ENCODE measurements at places on chromosomes 6 and 20.

DNA sequence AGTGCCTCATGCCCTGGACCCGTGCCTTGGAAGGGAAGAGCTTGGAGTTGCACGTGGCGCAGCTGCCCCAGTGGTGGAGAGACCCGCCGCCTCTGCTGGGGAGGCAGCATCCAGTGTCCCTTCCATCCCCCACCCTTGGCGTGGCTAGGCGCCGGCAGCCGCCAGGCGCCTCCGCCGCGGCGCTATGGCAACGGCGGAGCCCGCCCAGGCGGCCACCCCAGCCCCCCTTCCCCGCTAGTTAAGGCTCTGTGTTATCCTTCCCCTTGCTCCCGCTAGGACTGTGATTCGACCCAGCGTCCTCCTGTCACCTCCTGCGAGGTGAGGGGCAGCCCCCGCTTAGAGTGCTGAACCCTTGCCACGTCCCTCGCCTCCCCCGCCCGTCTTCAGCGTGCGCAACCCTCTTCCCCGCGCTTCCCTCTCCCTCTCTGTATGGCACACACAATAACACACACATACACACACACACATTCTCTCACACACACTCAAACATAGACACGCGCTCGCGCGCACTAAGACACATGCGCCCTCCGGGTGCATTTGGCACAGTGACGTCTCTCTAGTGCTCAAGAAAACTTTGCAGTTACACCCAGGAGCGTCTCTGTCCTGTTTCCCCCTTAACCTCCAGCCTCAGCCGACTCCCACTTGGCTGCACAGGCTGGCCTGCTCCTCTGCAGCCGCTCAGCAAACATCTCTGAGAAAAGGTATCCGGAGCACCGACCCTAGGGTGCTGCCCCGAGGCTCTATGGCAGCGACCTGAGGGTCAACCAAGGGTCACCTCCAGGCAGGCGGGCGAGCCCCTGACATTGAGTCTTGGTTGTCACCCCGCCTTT is 8.5 kb downstream of the GRIK2 start:
- DNase-seq, result peak; percentile 83

- no peak for DNase-seq
These were observed 654.1 kb upstream of the NOX3 start for GRCh38 chr6:156109713-156110112.

DNA sequence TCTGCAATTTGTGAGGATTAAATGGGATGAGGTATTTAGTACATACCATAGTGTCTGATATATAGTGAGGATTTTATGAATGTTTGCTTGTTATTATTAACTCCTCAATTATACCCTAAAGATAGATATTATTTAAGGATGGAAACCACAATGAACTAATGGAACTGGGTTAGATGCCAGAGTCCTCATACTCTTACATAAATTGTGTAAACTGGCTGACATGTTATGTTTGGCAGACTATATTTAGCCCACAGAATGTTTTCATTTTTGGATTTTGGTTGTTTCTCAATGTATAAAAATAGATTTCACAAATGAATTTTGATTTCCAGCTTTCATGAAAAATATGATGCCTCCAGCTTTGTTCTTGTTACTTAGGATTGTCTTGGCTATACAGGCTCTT is 37.6 kb downstream of the HTR1B start:
- DNase-seq, result no peak

DNA sequence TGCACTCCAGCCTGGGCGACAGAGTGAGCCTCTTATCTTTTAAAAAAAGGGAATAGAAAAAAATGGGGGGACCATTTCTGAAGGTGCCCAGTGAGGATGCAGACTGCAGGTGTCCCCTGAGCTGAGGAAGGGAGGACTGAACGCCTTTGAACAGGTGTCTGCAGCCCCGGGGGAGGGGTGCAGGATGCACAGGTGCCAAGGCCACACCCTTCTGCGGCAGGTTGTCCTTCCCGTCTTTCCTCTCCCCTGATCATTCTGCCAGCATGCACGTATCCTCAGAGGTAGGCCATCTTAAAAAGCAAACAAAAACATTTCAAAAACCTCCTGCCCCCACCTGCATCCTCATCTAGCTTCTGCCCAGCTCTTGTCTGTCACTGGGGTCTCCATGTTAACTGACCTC is 101.3 kb downstream of the MTHFD1L start:
- no peak for DNase-seq

DNA sequence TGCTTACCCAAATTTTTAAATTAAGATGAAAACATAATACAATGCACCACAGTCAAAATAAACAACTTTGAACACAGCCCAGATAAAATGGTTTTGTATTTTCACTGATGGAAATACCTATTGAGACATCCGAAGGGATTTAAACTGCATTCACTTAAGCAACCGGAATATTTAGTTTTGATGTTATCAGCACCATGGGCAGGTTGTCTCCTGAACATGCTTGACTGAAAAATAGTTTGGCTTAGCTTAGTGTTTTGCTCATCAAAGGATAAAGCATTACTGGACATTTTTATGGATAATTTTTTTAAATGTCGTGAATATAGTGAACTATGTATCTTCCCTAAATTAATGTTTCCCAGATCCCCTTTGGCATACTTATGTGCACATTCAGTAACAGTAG is 177.5 kb downstream of the GJA1 start:
- no peak for DNase-seq

GRCh38 chr6:104639668-104640067 is 220.1 kb downstream of the HACE1 start:
- DNase-seq, result no peak

GRCh38 chr6:115067690-115068447 is 725.0 kb upstream of the HS3ST5 start:
- DNase-seq, result no peak

DNA sequence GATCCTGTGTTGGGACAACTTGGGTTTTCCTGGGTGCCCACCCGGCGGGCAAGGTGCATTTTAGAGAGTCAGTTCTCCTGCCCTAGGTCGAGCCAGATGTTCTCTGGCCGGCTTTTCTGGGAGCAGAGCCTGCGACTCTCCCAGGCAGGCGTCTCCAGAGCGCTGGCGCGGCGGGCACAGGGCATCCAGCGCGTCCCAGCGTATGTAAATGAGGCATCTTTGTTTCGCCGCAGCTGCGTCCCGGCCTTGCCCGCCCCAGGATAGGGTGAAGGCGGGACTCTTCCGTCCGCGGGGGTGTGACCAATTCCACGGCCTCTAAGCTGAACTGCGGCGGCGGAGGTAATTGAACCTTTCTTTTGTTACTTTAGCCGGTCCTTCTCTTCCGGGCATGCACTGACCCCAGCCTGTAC is 9.1 kb downstream of the GRIK2 start:
- DNase-seq, result peak; percentile 83

GRCh38 chr20:13468166-13468565 is 170.6 kb downstream of the TASP1 start:
- no peak for DNase-seq

DNA sequence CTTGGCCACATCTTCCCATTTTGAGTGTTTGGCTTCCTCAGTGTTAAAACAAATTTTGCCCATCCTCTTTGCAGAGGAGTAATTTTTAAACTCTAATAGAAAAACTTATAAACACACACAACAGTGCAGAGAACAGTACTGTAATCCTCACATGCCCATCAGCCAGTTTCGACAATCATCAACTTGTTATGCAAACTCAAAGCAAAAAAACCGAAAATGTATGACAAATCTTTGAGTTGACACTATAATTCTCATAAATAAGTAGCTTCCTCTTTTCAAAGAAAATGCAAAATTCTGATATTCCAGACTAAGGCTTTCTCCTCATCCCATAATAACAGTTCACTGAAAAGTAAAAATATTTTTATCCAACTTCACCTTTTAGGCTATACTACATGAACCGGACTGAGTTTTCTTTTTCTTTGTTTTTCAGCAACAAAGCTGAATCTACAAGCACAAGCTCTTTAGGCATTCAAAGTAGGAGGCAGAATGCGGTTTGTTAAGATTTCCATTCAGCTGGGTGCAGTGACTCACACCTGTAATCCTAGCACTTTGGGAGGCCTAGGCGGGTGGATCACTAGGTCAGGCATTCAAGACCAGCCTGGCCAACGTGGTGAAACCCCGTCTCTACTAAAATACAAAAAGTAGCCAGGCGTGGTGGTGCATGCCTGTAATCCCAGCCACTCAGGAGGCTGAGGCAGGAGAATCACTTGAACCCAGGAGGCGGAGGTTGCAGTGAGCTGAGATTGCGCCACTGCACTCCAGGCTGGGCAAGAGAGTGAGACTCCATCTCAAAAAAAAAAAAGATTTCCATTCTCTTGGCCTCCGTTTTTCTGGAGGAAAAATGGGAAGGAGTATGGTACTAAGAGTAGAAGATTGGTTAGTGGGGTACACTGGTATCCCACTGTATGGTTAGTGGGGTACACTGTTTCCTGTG is 74.8 kb downstream of the GCNT2 start:
- peak; percentile 66 for DNase-seq

DNA sequence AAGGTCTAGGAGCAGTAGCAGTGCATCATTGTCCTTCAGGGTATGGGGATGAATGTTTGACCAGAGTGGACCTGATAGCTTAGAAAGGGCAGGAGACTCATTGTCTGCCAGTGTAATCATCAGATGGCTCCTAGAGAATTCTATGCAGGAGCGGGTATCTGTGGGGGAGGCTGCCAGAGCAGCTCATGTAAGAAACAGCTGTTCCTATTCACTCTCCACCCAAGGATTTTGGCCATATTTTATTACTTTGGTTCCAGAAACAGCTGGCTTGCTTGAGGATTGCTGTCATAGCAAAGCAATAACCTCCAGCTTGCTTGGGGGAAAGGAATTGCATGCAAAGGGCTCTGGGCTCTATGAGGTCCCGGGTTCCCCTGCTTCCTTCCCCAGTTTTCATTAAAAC is 44.1 kb downstream of the RALY start:
- DNase-seq, result no peak

DNA sequence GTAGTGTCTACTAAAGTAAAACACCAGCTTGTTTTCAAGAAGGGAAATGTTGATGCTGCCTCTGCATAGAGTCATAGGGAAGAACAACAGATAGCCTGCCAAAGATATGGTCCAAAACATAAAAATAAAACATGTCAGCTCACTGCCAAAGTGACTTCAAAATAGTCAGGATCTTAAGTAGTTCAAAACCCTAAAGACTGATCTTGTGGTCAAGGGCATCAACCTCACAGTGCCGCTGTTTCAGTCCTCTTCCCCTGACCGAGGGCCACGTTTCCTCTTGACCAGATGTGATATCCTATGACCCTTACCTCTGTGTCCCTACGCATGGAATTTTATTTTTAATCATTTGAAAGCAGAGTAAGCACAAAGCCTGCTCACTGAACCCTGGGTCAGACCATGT is 104.2 kb upstream of the CNKSR3 start:
- no peak for DNase-seq

DNA sequence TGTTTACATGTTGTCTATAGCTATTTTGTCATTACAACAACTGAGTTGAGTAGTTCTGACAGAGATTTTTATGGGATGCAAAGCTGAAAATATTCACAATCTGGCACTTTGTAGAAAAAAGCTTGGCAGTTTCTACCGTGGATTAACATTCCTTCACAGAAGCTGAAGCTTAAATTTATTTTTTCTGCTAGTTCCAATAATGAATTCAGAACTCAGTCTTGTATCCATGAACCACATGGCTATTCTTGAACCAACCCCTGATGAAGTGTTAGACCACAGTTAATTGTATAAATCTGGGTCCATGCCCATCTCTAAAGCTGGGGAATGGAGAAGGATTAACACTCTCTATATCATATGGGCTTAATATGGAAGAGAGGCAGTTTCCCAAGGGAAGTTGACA is 743.8 kb upstream of the FLRT3 start:
- DNase-seq, result no peak

GRCh38 chr20:59005523-59006166 is 1.4 kb downstream of the CTSZ start:
- DNase-seq, result no peak

- DNase-seq, result no peak
These were observed 10.6 kb upstream of the IFT52 start for GRCh38 chr20:43579861-43580793.

DNA sequence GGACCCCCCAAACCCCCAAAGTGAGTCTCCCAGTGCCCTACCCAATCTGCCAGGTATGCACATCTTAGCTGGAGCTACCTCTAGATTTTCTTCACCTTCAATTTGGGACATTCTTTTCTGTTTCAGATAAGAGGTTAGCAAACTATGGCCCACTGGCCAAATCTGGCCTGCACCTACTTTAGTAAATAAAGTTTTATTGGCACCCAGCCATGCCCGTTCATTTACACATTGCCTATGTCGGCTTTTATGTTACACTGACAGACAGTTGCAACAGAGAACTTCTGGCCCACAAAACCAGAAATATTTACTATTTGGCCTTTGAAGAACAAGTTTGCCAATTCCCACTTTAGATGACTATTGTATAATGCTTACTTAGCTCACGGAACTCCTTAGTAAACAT is 55.9 kb upstream of the STX16 start:
- no peak for DNase-seq

Measured in H9 (cell line).